ENCODE measurements at places on chromosomes 2 and 18. TPM values are rescaled to one million over a fixed set of nuclear protein-coding genes. Genes with fewer than 3 reads are reported as not detected.

DNA sequence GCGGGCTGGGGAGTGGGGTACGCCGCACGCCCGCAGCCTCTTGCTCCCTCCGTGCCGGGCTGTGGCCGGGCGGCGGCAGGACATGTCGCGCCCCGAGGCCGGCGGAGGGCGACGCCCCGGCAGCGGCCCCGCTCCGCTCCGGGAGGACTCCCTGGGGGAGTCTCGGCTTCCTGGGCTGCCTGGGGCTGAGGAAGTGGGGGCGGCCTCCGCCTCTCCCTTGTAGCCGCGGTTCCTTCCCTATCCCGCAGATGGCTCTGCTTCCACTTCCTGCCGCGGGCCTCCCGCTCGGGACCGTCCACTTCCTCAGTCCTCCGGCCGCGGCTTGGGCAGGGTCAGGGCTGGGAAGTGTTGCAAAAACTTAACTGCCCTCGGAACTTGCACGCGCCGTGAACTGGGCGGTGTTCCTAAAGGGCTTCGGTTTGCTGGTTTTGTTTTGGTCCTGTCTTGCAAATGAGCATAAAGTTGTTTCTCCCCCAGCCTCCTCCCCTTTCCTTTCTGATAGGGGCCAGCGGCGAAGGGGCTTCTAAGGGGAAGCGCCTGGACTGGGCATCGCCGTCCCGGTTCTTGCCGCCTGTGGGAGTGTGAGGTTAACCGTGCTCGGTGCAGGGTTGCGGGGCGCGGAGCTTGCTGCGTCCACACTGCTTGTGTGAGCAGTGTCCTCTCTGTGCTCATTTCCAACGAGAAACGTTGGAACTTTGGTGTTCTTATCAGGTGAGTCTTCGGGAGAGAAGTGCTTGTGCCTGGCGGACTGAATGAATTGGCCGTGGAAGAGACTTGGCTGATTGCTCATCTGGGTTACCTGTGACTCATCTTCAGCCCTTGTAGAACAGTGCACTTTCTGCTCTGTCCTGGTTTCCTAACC, 600 bp downstream of the RALB start:
- DNase-seq = peak; percentile 84

DNA sequence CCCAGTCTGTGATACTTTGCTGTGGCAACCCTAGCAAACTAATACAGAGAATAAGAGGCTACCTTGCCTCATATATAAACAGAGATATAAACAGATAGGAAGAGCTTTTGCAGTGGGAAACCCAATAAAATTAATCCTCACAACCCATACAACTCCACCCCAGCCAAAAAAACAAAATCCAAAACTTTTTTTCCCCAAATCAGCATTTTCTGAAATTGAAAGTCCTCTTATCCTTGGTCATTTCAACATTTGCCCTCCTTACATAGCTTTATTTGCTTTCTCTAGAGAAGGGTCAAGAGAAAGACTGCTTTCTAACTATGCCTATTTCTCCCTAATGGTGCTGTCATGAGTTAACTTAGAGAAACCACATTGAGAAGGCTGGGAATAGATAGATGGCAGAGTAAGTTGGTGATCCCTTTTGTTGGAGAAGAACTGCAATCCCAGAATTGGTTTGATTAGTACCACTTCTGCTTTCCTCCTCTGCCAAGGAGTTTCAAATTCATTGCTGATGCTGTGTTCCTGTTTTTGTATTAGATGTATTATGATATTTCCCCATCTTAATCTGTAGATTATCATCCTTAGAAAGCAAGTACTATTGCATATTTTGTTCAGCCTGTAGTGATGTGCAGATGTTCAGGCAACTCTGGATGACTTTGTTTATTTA, 76.5 kb upstream of the B3GNT2 start:
- DNase-seq = no peak

DNA sequence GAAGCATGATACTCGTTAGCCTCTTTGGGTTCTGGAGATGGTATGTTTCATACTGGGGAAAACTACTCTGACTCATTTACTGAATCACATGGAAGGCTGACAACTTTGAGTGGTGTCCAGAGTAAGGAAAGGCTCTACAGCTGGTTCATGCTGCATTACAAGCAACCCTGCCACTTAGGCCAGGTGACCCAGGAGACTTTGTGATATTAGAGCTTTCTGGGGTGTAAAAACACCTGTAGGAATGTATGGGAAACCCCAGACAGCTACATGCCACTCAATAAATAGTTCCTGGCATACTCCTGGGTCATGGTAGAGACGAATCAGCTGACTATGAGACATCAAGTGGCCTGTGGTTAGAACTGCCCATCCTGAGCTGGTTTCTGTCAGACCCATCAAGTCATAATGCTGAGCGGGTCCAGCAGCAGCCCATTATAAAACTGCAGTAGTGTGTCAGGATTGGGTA, 21.3 kb upstream of the TCF7L1 start:
- DNase-seq = no peak

- DNase-seq = no peak
These were observed 12.4 kb upstream of the DTNB start for GRCh38 chr2:25685741-25686140.

DNA sequence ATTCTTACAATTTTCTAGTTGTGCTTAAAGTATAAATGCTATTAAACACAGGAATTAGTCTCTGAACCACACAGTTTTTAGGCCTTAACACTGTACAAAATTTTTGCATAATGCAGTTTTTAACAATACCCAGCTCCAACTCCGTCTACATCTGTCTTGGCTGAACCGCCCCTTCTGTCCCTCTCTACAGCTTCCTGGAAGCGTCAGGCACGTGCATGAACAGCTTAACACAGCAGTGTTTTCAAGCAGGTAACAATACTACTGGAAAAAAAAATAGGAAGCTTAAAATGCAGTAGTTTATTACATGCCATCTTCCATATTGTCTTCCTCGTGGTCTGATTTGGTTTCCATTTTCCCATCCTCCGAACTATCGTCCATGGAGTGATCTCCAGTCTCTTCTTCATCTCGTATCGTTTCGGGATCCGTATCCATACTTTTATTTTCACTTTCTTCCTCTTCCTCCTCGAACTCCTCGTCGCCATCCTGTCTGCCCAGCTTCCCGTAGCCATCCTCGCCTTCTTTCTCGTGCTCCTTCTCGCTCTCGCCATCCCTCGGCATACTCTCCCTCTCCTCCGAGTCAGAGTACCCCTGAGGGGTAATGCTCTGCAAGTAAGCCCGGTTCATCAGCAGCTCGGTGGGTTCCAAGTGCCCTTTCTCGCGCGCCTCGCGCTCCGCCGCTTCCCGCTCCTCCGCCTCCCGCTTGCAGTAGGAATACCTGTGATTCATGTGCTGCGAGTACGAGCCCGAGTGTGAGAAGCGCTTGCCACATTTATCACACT, 130.6 kb downstream of the ZEB2 start:
- no peak for DNase-seq

DNA sequence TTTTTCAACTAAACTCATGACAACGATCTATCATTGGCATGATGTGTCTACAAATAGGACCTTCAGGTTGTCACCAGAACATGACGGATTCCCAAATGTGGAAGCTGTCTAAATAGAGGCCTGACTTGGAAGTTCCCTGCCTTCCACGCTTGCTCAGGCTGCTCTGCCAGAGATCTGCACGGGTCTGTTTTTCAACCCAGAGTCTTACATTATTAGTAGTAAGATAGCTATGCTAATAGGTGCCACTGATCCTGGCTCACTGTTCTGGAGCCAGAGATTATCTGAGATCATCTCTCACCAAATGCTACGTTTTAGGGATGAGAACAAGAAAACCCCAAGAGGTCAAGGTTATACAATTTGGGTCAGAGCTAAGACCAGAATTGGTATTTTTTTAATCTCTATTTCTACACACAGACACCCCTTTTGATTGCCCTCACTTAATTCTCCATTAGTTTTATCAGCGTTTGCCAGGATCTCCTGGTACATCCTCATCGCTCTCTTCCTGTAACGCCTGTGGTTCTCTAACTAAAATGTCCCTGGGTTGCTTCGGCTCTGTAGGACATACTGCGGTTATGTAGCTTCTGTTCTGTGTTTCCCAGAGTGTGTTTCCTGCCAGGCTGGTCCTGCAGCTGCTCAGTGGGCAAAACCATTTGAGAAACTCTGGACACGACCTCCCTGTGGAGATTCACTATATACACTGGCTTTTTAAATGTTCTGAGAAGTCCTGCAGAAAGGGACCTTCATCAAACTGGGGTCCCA, 5.7 kb downstream of the CDC42EP3 start:
- no peak for DNase-seq

DNA sequence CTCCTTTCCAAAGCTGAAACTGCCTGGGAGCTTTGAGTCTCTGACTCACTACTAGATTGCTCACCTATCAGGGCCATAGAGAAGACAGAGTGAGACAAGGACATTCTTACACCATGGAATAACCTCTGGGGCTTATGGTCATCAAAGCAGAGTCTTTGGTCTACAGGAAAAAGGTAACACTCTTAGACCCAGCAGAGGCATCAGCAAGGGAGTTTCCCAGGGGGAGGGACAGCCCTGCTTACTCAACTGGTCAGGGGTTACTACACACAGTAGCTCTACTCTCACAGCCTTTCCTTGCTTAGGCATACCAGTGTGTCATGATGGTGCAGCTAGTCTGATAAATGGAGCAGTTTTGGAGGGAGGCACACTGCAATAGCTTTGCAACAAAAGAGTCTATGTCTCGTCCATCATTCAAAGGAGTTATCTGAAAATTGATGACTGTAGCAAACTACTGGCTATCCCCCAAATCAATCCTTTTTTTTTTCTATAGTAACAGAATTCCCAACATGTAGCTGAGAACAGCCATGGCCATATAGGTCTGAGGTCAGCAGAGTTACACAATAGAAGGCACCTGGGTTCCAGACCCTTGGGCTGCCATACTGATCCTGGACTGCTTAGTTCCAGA, 22.4 kb upstream of the CD28 start:
- DNase-seq = peak; percentile 29

GRCh38 chr18:51323961-51324360, 126.5 kb upstream of the MEX3C start:
- DNase-seq = no peak

- DNase-seq = no peak
These were observed 11.1 kb downstream of the ATG16L1 start for GRCh38 chr2:233262562-233262961.

DNA sequence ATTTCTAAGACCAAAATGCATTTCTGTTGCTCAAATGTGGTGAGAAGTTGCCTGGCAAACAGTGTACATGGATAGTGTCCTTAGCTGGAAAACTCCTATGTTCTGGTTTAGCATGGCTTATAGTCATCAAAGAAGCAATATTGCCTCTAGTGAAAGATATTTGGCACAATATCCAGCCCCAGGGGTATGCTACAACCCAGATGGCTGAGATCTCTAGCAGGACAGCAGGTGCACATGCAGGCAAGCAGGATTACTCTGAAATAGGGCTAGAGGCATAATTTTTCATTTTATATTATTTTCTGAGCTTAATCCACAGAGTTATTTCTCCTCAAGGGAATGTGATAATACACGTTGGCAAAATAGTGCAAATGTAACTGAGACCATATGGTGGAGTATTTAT, 34.0 kb downstream of the CCDC195 start:
- no peak for DNase-seq

DNA sequence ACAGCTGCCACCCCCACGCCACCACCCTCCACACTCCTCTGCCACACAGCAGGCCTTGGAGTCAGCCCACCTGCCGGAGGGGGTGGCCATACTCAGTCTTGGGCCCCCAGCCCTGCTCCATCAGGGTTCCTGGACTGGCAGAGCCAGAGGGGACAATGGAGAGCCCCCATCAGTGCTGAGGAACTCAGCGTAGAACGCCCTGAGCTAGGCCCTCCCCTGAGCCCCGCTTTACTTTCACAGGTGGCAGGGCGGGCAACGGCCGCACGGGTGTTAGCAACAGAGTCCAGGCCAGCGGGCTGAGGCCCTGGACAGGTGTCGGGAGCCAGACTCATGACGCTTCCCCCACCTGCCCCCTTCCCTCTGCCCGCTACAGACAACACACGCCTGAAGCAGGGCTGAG, 47.1 kb downstream of the FOSL2 start:
- DNase-seq = no peak

DNA sequence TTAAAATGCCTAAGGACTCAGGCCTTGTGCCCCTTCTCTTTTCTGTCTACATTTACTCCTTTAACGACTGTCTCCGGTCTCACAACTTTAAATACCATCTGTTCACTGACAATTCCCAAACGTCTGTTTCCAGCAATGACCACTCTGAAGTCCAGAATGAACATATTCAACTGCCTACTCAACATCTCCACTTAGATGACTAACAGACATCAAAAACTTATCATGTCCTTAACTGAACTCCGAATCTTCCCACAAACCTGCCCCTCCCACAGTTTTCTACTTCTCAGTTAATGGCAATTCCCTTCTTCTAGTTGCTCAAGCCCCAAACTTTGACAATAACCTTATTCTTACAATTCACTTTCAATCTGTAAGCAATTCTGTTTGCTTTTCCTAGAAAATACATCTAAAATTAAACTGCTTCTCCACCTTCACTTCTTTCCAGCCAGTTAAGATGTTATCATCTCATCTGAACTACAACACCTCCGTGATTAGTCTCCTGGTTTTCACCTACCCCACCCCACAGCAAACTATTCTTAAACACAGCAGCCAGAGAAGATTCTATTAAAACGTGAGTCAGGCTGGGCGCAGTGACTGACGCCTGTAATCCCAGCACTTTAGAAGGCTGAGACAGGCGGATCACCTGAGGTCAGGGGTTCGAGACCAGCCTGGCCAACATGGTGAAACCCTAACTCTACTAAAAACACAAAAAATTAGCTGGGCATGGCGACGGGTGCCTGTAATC, 2.8 kb downstream of the C1D start:
- DNase-seq = no peak

DNA sequence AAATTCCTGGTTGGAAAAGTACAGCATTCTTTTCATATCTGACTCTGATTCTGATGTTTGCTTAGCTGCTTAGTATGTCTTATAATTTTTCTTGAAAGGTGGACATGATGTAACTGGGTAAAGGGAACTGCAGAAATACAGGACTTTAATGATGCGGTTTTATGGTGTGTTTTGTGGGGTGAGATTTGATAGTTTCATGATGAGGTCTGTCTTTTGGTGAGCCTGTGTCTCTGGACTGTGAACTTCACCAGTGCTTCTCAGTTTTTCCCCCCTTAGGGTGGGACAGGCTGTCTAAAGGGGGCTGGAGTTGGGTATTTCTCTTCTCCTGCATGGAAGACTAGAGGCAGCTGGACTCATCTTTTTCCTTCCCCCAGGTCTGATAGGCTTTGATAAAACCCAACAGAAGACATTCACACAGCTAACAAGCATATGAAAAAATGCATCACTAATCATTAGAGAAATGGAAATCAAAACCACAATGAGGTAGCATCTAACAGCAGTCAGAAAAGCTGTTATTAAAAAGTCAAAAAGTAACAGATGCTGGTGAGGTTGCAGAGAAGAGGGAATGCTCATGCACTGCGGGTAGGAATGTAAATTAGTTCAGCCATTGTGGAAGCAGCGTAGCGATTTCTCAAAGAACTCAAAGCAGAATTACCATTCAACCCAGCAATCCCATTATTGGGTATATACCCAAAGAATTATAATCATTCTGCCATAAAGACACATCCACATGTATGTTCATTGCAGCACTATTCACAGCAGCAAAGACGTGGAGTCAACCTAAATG, 77.6 kb downstream of the EPC2 start:
- no peak for DNase-seq

The IL1RL1 gene
- total RNA-seq = 26.2 TPM

The PIK3C3 gene
- 26.5 TPM for total RNA-seq

The TRABD2A gene
- 22.0 TPM for total RNA-seq

The COLEC11 gene
- not detected for total RNA-seq

The CRYGC gene
- total RNA-seq = not detected

The SCN2A gene
- not detected for total RNA-seq

The SERPINB4 gene
- not detected for total RNA-seq

The USP34 gene
- total RNA-seq = 178 TPM
